ENCODE measurements at places on chromosomes 1 and 21.

GRCh38 chr1:179046808-179047635 is 21.3 kb downstream of the FAM20B start:
- no peak for DNase-seq

GRCh38 chr1:109396871-109397580 is 692 bp downstream of the SORT1 start:
- DNase-seq, result no peak

GRCh38 chr1:241593186-241593585 is 47.0 kb downstream of the CHML start:
- no peak for DNase-seq

GRCh38 chr1:44037154-44037553 is 5.9 kb upstream of the SLC6A9 start:
- DNase-seq, result no peak

DNA sequence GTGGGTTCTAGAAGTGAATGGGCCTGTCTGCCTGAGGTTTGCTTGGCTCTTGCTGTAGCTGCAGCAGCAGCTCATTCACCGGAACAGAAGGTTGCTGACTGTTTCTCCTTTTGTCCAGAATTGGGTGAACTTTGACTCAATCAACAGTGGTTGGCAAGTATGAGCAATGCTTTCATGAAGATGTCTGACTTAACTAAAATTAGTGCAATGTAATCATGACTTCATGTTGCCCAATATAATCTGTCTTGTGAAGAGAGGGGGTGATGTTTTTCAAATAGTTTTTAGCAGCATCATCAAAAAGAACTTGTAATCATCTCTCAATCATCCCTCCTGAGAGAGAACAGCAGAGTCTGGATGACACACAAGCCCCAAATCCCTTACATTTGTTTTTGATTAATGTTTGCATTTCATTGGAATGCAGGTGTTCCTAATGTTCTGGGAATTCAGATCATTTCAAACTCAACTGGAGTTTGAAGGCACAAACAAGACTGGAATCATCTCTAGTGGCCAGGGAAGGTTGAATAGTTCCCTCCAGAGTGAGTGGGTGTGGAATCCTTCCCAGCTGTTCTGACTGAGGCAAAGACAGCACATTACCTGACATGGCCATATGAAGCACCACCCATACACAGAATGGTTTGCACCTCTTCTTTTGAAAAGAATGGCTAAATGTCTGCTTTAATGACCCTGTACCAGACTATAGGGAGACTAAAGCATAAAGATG is 82.9 kb downstream of the HLX start:
- peak; percentile 64 for DNase-seq

DNA sequence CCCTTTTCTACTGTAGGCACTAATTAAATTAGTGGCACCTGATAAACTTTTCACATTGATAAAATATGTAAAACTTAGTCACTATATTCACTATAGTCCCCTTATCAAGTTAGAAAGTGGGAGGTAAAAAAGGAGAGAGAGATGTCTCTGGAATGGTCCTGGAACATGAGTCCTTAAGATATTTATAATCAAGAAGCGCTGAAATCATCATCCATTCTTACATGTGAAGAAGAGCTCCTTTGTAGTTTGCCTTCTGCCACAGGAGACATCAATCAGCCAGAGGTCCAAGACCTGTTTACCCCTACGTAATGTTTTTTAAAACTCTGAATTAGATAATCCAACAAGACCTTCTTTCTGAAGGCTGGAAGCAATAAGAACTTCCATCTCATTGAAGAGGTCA is 65.3 kb downstream of the GATAD2B start:
- no peak for DNase-seq

DNA sequence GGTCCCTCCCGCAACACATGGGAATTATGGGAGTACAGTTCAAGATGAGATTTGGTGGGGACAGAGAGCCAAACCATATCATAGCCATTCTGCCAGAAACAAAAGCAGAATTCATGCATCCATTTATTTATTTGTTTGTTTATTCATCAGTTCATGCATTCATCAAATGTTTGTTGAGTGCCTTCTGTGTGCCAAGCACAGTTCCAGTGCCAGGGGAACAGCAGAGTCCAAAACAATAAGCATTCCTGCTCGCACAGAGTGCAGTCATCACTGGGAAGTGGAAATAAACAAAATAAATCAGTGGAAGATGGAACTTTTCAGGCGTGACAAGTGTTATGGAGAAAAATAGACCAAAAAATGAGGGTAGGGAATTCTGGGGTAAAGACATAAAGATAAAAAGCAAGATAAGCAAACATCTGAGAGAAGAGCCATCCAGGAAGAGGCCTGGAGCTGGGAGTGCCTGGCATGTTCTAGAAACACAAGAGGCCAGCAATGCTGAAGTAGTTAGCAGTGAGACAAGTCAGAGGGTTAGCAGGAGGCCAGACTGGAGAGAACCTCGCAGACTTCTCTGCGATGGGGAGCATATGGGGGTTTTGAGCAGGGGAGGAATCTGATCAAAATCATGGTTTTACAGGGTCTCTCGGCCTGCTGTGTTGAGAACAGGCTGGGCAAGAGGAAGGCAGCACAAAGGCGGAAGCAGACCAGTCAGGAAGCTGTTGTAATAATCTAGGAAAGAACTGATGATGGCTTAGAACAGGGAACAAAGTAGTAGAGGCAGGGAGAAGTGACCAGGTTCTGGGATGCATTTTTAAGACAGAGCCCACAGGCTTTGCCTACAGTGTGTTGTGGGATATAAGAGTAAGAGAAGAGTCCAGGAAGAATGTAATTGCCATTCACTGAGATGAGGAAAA is 113.2 kb downstream of the GLUL start:
- DNase-seq, result no peak

DNA sequence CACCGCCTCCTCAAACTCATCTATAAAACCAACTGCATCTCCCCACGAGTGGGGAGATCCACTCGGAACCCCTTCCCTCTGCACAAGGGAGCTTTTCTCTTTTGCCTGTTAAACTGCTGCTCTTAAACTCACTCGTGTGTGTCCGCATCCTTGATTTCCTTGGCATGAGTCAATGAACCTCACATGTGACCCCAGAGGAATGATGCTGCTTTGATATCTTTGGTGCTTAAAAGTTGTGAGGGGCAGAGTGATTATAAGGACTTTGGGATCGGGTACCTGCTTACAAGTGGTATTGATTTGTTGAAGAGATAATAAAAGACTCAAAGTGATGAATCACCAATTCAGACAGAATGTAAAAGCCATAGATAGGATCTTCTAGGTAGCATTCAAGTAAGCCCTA is 125.3 kb downstream of the GREM2 start:
- no peak for DNase-seq

DNA sequence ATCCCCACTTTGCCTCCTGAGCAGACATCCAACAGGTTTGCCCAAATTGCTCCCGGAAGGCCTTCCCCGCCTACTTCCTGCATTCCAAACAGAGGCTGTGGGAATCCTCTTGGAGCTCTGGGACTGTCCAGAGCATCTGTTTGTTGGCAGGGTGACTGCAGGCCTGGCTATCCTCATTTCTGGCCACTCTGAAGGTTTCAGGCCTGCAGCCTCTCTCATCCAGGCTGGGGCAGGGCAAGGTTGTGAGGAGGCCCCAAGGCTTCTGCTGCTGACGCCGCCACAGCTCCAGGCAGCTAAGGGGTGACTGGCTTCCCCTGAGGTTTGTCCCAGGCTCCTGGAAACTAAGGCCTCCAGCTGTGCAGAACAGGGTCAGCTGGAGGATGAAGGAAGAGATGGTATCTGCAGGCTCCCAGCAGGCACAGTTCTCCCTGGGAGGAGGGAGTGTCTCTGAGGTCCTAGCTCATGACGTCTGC is 11.3 kb downstream of the CDK18 start:
- DNase-seq, result no peak

- DNase-seq, result no peak
Measured at GRCh38 chr1:241870336-241870735, 22.3 kb downstream of the EXO1 start.

- no peak for DNase-seq
Measured at GRCh38 chr21:46661642-46662366, 26.3 kb downstream of the PRMT2 start.

- DNase-seq, result no peak
Measured at GRCh38 chr1:233440951-233441401, 113.5 kb downstream of the MAP3K21 start.

DNA sequence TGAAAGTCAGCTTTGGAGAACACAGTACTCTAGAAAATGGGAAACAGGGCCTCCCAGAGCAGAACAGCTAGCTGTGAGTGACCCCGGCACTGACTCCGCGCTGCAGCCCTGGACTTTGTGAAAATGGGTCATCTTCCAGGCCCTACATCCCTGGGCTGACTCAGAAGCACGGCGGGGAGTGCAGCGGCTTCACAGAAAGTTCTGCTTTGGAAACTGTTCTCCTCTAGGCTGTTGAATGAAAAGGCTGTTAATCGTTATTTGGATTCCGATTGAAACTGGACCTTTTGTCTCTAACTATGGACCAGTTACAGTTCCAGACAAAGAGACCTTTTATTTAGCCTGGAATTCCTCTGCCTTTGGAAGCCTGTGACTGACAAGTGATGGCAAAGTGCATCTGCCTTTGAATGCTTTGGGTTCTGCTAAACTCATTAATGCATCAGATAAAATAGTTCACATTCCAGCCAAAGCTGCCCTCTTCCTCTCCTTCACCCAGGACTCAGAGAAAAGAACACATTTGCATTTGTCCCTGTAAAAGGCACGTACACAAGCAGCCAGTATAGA is 144.9 kb upstream of the HOOK1 start:
- DNase-seq, result no peak

DNA sequence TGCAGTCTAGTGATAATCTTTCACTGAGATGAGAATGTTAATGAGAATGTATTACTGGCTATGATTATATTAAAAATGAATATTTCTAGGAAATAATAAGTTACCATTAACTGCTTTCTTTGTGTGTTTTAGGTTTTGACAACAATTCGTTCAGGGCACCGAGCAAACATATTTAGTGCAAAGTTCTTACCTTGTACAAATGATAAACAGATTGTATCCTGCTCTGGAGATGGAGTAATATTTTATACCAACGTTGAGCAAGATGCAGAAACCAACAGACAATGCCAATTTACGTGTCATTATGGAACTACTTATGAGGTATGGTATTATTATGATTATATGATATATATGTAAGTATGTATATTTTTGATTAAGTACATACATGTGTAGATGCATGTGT is 37.8 kb upstream of the MPC2 start:
- DNase-seq, result no peak

DNA sequence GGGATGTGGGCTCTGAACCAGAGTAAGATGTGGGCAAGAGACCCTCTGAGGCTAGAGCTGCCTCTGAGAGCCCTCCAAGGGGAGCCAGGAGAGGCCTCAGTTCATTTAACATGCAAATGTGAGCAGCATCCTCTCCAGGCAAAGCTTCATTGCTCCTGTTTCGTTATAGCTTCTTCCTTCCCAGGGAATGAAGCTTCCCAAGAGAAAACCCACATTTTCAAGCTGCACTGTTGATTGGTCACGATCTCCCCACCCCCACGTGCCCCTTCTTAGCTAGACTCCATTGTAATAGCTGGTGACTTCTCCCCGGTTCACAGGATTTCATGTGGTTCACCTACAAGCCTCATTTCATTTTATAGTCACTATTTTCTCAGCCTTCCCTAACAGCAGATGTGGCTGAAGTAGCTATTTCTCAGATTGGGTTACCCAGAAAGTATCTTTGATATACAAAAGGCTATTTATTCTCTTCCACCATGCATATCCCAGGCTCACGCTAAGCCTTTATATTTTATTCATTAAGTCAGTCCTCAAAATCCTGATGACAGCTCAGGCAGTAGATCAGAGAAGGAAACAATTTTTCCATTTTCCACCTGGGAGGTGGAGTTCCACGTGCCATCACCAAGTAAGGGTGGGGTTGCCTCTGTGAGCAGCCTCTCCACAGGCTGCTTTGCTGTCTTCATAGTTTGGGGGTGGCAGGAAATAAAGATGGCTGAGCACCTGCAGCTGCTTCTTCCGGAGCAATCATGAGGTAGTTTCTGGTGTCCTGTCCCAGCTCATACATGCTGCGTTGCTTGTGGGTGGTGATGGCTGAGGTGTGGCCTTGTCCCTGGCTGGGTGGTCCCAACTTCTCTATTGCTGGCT is 178.3 kb upstream of the RAB4A start:
- DNase-seq, result peak; percentile 52

- peak; percentile 90 for DNase-seq
Measured at GRCh38 chr21:28633839-28634555, 358.7 kb downstream of the LTN1 start.

GRCh38 chr1:38614861-38615260 is 244.7 kb downstream of the RRAGC start:
- DNase-seq, result no peak

DNA sequence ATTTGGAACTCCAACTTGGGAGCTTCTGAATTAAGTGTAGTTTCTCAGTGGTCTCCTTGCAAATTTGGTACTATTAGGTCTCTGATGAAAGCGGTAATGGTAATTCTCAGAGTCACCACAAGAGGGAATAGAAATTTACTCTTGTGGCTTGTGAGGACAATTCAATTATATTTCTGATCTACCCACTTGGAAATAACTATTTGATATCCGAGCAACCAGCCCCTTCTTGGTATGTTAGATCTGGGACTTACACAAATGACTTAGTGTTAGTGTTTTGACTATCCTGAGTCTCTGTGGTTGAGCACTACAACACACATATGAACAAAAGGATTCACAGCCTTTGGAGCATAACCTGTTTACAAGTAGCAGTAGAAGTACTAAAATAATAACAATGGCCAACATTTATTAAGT is 68.1 kb downstream of the RPS6KA1 start:
- DNase-seq, result no peak

- no peak for DNase-seq
Measured at GRCh38 chr1:53890522-53890941, 935 bp upstream of the YIPF1 start.
